ENCODE measurements at places on chromosomes 1 and 21.

DNA sequence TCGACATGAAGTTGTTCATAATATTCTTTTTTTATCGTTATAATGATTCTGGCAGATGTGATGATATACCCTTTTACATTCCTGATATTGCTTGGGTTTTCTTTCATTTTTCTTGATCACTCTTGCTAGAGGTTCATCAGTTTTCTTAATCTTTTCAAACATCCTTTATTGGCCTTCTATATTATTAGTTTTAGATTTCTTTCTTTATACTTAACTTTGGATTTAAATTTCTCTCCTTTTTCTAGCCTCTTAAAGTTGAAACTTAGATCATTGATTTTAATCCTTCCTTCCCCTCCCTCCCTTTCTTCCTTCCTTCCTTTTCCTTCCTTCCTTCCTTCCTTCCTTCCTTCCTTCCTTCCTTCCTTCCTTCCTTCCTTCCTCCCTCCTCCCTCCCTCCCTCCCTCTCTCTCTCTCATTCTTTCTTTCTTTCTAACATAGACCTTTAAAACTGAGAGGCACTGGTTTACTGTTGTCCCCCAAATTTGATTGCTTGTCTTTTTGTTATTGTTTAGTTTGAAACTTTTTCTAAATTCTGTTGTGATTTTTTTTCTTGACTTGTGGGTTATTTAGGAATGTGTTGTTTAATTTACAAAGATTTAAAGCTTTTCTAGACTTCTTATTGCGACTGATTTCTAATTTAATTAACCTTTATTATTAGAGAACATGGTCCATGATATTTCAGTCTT lies 31.6 kb downstream of the HOOK1 start:
- DNase-seq: no peak

DNA sequence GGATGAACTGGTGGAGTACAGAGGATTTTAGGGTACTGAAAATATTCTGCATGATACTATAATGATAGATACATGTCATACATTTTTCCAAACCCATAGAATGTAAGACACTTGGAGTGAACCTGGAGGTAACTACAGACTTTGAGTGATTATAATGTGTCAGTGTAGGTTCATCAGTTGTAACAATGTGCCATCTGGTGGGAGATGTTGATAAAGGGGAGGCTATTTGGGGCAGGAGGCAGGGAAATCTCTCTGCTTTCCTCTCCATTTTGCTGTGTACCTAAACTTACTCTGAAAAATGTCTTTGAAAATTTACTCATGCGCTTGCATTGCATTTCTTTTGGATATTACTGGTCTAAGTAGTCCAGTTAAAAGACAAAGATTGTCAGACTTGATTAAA lies 35.2 kb downstream of the PTBP2 start:
- no peak for DNase-seq

DNA sequence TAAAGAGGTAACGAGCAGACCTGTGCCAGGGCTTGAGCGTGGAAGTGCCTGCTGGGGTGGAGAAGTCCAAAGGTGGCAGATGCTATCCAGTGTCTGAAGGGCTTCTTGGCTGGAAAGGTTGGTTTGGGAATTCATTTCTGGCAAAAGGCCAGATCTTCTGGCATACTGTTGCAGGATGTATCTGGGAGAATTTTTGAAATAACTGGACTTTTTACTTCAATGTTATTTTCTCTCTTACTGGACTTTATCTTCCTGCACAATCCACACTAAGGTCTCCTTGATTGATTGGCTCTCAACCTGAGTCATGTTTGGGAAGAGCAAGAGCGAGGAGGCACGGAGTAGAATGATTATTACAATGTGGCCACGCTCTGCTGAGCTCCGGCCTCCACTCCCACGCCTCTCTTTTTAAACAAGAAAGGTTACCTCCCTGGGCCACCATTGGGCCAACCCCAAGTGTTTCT lies 278.4 kb downstream of the TM2D1 start:
- DNase-seq: no peak

- DNase-seq: peak; percentile 84
Measured at GRCh38 chr1:25338188-25338981, at the start of gene TMEM50A. Gene TMEM50A (plus strand): TSS chr1:25338334. CDS start chr1:25340487, 2,153 bp downstream.

DNA sequence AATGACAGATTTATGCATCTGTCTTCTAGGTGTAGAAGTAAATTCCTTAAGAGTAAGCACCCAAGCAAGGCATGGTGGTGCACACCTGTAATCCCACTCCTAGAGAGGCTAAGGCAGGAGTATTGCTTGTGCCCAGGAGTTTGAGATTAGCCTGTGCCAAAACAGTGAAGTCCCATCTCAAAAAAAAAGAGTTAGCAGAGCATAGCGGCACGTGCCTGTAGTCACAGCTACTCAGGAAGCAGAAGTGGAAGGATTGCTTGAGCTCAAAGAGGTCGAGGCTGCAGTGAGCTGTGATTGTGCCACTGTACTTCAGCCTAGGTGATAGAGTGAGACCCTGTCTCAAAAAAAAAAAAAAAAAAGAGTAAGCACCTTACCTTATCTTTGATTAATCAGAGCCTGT lies 15.1 kb upstream of the TIPRL start:
- DNase-seq: no peak

DNA sequence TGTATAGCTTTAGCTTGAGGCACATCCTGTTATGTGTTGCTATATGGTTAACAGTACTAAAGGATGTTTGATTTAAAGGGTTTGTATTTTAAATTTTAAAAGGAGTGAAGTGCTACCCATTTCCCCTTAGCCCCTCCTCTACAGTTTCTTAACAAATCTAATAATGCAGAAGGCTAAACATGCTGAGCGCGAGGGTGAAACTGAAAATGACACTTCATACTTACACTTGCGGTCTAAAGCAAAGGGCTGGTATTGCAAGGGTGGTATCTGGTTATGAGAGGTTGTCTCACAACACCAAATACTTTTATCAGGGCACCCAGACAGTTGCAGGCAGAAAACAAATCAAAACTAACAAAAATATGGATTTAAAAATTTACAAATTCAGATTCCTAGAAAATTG lies 172.3 kb downstream of the SIPA1L2 start:
- no peak for DNase-seq

- DNase-seq: no peak
Measured at GRCh38 chr1:245052258-245052657, 102.5 kb upstream of the KIF26B start.

DNA sequence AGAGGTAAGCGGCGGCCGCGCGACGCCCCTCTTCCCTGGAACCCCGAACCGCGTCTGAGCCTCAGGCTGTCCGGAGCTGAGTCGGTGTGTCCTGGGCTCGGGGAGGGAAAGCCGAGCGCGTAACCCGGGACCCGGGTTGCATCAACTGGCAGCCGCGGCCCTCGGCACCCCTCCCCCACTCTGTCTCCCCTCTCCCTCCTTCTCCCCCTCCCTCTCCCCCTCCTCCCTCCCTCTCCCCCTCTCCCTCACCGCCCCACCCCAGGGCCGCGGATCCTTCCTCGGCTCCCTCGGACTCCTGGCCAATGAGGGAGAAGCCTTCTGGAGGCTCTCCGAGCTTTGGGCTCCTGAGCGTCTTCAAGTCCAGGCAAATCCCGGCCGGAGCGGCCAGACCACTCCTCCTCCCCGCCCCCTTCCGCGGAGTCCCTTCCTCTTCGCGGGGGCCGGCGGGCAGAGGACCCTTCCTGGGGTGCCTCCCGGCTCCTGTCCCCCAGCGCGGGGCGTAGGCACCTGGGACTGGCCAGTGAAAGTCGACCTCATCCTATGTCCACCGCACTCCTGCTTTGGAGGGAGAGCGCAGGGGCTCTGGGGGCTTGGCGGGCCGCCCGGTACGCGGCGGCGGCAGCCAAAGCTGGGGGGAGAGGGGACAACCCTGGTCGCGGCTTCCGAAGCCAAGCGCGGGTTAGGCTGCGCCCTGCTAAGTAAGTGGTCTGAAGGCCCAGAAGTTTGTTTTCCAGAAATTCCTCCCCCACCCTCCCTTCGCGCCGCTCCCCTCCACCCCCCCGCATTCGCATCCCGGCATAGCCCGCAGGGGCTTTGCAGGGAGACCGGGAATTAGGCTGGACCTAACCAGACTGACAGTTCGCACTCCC lies 850 bp downstream of the SESN2 start:
- DNase-seq: no peak

- no peak for DNase-seq
Measured at GRCh38 chr1:200038981-200039848, 11.7 kb downstream of the NR5A2 start.

GRCh38 chr1:157270705-157271274 lies 132.6 kb upstream of the ETV3 start:
- no peak for DNase-seq

- DNase-seq: no peak
Measured at GRCh38 chr1:66050123-66050522, 257.4 kb downstream of the PDE4B start.

GRCh38 chr1:231199868-231200267 lies 38.0 kb downstream of the TRIM67 start:
- DNase-seq: no peak

- DNase-seq: no peak
Measured at GRCh38 chr1:86489242-86489878, 20.6 kb downstream of the CLCA1 start.

DNA sequence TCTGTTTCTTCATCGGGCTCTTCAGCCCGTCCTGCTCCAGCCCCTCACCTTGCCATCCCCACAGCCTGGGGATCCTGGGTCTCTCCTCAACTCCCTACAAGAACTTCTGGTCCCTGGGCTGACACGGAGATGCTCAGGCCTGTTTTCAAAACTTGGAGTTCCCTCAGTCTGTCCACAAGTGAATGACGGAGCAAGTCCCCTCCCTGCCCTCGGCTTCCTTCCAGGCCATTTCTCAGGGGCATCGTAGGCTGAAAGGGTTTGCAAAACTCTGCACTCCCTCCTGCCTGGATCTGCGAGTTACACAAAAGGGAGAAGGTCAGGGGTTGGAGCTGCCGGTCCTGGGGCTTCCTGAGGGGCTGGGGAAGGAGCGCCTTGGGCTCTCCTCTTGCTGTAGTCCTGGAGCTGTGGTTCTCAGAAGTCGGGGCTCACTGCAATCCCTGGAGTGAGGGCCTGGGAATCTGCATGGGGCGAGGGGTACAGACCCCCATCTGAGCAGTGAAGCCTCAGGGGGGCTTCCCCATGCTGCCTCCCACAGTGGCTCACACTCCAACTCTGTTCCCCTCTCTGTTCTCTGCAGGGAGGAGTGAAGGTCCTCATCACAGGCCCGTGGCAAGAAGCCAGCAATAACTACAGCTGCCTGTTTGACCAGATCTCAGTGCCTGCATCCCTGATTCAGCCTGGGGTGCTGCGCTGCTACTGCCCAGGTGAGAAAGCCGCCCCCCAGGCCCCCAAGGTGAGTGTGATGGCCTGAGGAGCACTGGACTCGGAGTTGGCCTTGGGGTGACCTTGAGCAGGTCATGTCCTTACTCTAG lies 100.6 kb upstream of the VAMP3 start:
- DNase-seq: no peak

DNA sequence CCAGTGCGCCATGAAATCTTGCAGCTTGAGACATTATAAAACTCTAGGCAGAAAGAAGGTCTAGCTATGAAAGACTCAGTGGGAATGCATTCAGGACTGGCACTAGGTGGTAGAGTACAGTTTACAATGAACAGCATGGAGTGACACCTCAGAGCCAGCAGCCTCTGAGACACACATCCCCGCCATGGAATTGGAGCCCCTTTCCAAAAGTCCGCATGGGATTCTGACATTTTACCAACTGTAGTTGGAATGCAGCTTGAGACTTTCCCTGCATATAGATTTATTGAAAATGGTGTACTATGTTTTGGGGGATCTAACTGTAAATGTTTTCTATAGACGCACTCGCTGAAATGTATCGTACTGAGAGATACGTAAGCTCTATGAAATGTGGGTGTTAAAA lies 116.3 kb downstream of the ZSCAN20 start:
- DNase-seq: no peak

DNA sequence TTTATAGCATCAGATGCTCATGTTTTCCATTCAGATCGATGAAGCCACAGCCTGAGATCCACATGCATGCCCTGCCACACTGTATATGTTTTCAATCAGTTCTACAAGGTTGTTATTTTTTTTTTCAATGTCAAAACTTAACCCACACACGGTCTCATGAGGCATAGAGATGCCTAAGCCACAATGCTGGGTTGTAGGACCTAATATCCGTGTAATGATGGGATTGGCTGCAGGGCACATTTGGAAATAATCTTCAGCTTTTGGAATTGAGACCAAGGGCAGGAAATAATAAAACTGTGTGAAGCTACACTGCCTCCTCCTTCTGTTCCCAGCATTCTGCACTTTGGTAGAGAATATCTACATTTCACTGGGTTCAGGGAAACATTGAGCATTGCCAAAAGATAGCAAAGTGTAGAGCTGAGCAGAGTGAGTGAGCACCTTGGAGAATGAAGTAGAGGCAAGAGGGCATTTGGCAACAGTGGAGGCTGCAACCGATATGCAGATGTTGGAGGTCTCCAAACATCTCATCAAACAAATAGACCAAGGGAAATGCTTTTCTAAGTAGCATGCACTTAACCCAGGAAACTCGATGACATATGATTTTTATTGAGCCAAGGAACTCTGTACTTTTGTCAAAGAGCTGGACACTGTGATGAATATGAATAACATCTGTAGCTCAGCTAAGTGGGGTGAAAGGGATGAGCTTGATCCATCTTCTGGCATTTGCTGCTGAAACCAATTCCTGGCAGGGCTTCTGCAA lies 176.7 kb downstream of the LYPLAL1 start:
- DNase-seq: no peak

GRCh38 chr1:47821760-47822159 lies 175.4 kb downstream of the TRABD2B start:
- DNase-seq: no peak

GRCh38 chr1:61388566-61388965 lies 306.2 kb downstream of the NFIA start:
- DNase-seq: no peak

DNA sequence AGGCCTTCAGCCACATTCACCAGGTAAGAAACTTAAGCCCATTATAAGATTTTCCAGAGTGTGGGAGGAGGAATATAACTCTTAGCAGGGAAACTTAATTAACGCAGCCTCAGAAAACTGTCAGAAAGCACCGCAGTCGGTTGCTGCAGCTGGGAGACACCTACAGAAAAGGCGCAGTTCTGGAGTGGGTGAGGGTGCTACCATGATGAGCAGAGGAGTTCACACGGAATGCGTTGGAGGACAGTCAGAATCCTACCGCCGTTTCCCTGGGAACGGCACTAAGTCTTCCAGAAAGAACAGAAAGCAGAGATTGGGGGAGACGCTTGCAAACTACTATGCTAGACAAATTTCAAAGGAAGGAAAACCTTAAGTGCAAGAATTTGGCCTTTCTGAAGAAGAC lies 6.4 kb downstream of the ACTN2 start:
- DNase-seq: no peak

DNA sequence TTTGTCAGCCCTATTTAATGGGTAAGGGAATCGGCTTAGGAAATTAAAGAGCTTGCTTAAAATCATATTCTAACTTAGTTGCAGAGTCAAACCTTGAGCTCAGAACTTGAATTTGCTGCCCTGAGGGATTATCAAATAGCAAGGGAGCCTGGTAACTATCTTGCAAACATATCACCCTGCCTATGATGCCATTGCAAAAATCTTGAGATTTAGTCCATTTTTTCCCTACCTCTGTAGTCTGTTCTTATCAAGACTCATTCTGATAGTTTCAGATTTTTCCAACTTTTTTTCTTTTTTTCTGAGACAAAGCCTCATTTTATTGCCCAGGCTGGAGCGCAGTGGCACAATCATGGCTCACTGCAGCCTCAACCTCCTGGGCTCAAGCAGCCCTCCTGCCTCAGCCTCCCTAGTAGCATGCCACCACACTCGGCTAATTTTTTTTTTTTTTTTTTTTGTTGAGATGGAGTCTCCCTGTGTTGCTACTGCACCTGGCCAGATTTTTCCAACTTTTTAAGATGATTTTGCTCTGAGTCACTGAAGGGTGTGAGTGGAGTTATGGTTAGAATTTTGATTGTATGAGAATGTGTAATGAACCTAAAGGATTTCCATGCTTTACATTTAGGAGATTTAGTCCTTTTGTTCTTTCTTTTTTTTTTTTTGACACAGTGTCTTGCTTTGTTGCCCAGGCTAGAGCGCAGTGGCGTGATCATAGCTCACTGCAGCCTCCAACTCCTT lies 12.2 kb downstream of the SARS1 start:
- no peak for DNase-seq
